ENCODE measurements at places on chromosomes 3 and 15.
A peak's percentile ranks its signal among the peaks of the same experiment; 100 is the strongest.

- no peak for DNase-seq
Observed at GRCh38 chr15:23912191-23912590, 225.1 kb upstream of the NDN start.

- no peak for DNase-seq
Observed at GRCh38 chr3:178313716-178314115, 222.5 kb upstream of the KCNMB2 start.

- DNase-seq = no peak
Observed at GRCh38 chr15:40549894-40550293, 14.9 kb downstream of the CCDC32 start.

DNA sequence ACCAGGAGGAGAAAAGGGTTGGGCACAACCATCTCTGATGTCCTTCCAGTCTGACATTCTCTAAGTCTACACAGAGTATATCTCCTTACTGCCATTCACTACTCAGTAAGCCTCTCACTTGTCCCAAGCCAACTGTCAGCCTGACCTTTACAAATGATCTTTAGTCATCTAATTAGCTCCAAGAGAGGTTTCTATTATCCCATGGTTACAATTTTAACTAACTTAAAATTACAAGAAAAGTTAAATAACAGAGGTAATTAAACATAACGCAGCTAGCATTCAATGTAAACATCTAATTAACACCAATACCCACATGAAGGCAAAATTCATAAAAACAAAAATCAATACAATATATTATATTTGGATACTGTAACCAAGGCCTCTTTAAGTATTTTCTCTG, 126.9 kb downstream of the LSAMP start:
- no peak for DNase-seq

GRCh38 chr3:30286007-30286669, 320.3 kb upstream of the TGFBR2 start:
- DNase-seq = no peak

GRCh38 chr15:56744701-56745683, 11.7 kb upstream of the ZNF280D start:
- peak; percentile 45 for DNase-seq

DNA sequence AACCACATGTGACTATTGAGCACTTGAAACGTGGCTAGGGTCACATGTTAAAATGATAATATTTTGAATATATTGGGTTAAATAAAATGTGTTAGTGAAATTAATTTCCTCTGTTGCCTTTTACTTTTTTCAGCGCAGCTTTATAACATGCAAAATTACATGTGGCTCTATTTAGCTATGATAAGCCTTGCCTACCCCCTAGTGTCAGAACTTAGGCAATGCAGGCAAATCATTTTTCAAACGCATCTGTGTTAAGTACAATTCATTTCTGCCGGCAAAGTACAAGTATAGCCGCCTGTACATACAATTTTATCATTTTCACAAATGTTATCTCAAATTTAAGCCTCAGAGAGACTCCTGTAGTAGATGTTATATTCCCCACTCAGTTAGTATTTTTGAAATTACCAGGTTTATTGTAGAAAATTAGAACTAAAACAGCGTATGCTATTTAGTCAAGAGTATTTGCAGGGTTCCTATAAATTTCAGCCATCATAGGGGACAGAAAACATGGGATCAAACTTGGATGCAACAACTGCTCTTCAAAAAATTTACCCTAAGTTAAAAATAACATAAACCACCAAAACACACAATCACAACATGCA, 56.1 kb downstream of the TAFA4 start:
- DNase-seq = peak; percentile 12

GRCh38 chr15:68313501-68314410, 36.2 kb downstream of the FEM1B start:
- no peak for DNase-seq

GRCh38 chr3:32419742-32420125, 28.1 kb downstream of the CMTM7 start:
- DNase-seq = no peak

DNA sequence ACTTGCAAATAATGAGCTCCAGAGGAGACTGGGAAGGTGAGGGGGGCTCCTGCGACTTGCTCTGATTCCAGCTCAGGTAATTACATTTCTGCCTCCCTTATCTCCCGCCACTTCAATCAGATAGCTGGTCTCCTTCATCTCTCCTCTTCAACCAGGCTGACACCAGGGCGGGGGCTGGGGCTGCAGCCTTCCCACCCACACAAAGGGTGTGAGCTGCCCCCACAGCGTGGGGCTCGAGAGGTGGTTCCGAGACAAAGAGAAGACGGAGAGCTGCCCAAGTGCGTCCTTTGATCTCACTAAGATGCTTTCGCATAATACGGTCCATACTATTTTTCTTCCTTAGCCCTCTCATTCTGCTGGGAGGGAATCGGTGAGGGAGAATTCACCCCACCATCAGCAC, 139.7 kb downstream of the NSMCE3 start:
- no peak for DNase-seq

DNA sequence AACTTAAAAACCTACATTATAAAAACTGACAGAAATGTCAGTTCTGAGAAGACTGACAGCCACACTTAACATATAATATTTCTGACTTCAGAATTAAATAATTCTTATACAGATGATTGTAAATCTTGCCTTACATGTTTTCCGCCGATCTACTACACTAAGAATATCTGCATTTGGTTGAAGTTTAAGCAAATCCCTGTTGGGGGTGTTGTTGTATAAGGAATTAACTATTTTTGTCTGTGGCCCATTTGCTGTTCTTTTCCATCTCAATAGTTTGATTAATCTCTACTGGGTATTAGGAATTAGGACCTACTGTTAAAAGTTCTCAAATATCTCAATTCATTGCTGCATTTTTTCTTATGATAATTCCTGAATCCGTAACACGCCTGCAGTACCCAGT, 838.3 kb upstream of the ROBO1 start:
- DNase-seq = no peak

DNA sequence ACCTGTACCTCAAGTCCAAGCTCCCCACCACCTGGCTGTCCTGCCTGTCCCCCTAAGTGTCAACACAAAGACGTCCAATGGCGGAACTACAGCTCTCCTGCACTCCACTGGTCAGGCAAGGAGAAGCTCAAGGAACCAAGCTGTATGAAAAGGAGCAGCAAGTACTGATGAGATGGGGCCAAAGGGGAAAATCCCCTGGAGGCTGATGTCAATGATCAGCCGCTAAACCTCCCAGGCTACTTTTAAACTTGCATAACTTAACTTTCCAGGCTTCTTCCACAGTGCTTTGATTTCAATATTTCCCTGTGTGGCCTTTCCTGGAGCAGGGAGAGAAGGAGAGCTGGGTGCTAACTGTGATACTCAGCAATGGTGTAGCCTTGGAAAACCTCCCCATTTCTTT, 35.0 kb downstream of the TM4SF4 start:
- DNase-seq = no peak

DNA sequence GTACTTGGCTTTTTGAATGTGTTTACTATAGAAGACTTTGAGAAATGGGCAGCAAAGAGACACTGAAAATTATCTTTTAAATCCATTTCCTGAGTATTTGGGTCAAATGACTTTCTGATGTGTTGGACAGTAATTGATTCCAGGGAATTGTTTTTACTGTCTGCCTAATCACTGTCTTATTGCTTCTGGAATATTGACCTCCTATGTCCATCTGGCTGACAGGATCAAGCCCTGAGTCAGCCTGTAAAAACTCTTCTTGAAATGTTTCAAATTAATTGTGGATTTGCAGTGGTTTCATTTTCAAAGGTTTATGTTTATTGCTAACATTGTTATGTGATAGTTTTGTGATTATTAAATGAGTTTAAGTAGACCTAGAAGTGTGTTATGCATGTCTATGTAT, 50.6 kb upstream of the MLF1 start:
- no peak for DNase-seq

GRCh38 chr3:12885583-12885930, 44.2 kb upstream of the RPL32 start:
- no peak for DNase-seq

DNA sequence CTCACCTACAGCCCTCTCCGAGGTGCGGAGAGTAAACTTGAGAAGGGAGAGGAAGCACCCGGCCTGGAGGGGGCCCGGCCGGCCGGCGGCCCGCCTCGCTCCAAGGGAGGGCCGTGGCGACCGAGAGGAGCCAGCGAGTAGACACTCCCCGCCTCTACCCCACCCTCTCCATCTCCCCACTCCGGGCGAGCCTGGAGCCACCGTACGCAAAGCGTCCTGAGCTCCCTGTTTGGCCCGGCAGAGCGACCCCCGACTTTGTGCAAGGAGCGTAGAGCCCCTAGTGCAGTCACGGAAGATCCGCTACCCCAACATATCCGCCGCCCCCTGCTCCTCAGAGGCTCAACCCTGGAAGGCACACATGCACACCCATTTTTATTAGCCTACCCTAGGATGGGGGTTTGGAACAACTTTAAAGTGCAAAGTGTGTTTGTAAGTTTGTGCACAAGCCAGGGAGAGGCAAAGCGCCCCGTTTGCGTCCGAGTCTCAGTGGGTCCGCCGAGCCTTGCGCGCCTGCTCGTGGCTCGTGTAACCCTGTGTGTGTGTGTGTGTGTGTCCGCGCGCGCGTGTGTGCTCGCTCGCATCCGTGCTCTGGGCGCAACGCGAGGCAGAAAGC, 508 bp upstream of the SMAD6 start:
- no peak for DNase-seq

GRCh38 chr3:151906751-151907150, 33.3 kb downstream of the SUCNR1 start:
- no peak for DNase-seq

DNA sequence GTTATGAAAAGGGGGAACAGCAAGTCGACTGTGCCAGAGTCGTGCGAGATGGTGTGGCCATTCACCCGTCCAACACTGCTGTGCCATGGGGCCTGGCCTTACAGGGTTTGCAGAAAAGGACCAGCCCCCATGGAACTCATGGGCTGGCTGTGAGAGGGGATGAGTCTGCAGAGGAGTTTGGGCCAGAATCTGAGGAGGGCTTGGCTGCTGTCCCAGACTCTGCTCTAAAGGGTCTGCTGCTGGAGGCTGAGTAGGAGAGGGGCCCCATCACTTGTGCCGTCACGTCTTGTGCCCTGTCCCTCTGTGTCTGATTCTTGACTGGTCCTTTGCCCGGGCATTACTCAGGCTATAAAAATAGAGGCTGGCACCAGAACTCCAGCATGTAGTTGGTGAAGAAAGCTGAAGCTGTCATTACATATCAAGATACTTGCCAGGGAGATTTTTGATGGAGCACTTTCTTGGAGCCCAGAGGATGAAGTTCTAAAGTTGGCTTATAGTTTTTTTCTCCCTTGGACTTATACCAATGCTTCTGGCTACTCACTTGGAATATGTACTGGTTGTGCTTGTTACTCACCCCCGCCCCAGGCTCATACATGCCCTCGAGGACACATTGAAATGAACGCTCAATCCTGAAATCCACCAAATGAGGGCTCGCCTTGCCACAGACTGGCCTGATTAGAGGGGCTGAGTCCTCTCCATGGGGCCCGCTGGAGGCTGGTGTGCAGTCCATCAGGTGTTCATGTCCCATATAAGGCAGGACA, 10.2 kb downstream of the PXYLP1 start:
- no peak for DNase-seq

DNA sequence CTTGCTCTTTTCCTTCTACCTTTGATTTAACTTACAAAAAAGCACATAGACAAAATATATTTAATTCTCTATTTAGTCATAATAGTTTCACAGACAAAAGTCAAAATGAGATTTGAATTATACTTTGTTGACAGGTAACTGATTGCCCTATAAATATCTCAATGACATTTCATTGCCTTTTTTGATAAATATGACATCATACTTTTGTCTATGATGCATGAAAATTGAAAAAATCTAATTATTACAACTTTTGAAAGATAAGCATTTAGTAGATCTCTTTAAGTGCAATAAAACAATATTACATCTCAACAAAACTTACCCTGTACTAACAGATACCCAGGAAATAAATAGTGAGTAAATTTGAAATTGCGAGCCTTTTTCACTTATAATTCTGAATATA, 147.9 kb downstream of the SERPINI1 start:
- DNase-seq = no peak

DNA sequence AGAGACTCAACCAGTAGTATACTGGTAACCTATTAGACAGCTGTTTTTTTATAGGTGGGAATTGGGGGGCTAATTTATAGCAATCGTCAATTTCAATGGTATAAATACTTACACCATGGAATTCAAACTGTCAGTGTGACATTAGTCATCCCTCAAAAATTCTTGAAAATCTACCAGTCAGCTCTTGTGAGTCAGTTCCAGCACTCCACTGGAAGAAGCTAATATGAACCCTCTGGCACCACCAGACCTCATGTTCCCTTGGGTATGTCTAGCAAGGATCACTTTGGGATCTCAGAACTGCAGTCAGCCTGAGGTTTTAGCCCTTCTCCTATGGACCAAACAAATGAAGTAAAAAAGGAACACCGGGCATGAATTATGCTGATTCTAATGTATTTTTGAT, 11.8 kb upstream of the UACA start:
- DNase-seq = no peak

GRCh38 chr3:25706213-25706612, 41.5 kb upstream of the TOP2B start:
- DNase-seq = no peak

- DNase-seq = no peak
Observed at GRCh38 chr15:69090197-69090948, 70.1 kb upstream of the GLCE start.

DNA sequence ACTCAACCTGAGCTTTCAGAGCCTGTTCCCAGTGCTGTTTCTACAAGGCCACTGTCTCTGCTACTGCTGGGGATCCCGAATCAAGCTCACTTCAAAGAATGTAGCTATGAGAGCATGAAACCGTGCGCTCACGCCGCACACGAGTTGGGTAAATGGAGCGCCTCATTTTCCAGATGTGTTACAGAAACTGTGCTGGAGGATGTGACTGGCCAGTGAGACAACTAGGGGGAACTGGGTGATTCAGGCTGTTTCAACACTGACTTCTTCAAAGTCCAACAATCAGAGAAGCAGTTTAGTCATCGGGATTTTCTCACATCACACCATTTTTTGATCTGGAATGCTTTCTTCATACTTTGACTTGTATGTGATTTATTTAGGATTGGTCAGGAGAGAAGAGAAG, 3.5 kb downstream of the ZNF710 start:
- DNase-seq = no peak

GRCh38 chr3:166425900-166426611, 588.8 kb upstream of the BCHE start:
- no peak for DNase-seq

- no peak for DNase-seq
Observed at GRCh38 chr3:134067531-134068161, 37.9 kb upstream of the SLCO2A1 start.

DNA sequence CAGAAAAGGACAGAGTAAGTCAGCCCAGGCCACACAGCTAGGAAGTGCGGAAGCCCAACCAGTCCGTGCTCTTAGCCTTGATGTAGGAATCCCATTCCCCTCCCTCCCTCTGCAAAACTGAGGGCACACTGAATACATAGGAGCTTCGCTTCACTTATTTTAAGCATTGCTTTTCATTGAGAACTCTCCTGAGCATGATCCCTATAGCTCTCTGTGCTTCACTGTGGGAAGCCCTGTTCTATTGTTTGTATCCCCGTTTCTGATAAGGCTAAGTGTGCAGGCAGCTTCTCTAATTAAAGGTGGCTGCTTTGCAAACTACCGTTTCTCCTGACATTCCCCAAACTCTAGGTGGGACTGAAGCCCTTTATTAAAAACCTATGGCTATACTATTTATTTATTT, 29.9 kb downstream of the IL5RA start:
- no peak for DNase-seq

- no peak for DNase-seq
Observed at GRCh38 chr3:140715035-140715434, 37.2 kb downstream of the TRIM42 start.
